NCI-H1417 treated with DMSO at 0.1 percent for 48 hours (cell line): ENCODE measurements at places on chromosomes 13 and 19.

DNA sequence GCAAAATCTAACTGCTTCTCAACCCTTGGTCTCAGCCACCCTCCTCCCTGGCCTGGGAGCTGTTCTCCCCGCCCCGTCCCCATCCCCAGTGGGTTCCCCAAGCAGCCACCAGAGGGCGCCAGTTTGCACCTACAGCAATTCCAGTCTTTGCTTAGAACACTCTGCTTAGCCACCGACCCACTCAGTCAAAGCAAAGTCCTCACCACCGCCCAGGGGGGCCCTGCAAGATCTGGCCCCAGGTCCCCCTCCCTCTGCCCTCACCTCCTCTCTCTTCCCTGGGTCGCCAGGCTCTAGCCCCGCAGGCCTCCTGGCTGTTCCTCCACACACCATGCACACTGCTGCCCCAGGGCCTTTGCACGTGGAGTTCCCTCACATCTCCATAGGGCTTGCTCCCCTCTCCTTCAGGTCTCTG, 12.4 kb downstream of the TMEM143 start:
- DNase-seq = no peak

DNA sequence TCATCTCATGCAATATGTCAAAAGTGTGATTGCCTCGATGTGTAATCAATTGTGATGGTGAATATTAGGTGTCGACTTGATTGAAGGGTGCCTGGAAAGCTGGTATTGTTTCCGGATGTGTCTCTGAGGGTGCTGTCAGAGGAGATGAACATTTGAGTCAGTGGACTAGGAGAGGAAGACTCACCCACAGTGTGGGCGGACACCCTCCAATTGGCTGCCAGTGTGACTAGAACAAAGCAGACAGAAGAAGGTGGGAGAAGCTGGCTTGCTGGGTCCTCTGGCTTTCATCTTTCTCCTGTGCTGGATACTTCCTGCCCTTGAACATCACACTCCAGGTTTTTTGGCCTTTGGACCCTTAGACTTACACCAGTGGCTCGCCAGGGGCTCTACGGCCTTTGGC, 15.5 kb upstream of the CABP5 start:
- no peak for DNase-seq

GRCh38 chr19:57067440-57067839, 52.3 kb upstream of the USP29 start:
- DNase-seq = no peak

GRCh38 chr13:81582381-81582780, 1241.5 kb upstream of the SPRY2 start:
- no peak for DNase-seq

DNA sequence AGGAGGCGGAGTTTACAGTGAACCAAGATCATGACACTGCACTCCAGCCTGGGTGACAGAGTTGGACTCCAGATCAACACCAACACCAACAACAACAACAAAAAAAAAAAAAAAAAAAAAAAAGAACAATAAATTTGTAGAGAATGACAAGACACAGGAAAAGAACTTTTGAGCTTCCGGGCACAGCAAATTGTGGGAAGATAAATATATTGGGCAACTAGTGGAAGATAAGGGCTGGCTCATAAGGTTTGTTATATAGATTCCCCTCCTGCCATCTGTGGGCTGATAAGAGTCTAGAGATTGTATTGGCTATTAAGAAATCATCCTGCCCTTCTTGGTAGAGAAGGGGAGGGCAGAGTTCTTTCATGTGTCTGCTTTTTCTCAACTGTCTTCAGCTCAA, 33.1 kb upstream of the CYP2S1 start:
- DNase-seq = no peak

DNA sequence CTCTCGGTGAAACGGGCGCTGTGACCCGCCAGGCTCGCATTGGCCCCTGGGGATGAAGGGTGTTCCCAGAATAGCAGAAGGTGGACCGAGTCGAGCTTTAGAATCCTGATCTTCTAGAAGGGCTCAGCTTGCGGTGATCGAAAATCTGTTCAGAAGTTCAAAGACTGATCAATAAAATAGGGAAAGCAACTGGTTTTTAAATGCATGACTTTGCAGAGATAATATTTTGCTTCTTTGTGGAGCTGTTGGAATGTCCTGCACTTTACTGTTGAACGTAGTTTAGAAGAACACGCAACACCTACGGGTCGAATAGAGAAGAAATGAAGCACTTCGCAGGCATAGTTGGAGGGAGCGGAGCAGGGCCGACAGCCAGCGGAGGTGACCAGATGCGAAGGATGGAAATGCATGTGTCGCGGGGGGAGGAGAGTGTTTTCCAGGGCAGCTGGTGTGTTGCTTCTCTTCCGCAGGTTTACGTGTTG, 766 bp downstream of the CEBPG start:
- DNase-seq = no peak

DNA sequence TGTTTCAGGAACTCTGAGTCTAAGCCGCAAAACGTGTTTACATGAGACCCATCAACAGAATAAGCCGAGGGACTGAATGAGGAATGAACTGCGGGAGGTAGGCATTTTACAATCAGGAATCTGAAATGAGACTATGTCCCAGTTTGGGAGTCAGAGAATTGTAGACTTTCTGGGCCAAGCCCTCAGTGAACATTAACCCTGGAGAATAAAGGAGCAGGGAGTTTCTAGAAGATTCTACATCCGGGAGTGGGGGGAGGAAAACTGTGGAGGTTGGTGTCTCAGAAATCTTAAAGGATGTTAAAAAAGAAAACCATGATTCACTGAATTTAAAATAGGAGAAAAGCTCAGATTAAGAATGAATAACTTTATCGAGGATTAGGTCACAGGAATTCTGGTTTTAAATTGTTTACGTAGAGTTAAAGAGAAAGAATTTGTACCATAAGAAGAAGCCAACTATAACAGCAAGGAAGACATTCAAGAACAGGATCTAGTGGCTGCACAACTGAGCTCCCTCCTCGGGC, 18.5 kb downstream of the RFX2 start:
- DNase-seq = no peak

DNA sequence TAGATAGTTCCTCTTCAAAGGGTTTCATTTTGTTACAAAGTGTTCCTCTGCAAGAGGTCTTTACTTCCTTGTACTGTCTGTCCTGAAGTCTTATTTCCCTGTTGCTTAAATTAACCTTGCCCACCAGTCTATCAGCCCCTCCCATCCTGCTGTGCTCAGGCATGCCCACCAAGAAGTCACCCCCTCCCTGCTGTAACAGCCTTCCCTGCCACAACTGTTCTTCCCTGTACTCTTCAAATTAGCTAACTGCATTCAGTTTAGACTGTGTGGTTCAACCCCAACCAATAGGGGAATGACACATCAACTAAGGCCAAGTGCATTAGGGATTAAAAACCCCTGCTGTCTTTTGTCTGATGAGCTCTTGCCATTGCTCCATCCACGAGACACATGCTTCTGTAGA, 34.4 kb upstream of the ZNF562 start:
- no peak for DNase-seq

DNA sequence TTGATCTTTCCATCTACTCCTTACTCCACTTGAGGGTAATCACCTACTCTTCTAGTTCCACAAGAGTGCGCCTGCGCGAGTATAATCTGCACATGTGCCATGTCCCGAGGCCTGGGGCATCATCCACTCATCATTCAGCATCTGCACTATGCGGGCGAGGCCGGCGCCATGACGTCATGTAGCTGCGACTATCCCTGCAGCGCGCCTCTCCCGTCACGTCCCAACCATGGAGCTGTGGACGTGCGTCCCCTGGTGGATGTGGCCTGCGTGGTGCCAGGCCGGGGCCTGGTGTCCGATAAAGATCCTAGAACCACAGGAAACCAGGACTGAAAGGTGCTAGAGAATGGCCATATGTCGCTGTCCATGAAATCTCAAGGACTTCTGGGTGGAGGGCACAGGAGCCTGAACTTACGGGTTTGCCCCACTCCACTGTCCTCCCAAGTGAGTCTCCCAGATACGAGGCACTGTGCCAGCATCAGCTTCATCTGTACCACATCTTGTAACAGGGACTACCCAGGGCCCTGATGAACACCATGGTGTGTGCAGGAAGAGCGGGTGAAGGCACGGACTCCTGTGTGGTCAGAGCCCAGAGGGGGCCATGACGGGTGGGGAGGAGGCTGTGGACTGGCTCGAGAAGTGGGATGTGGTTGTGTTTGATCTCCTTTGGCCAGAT, 2.7 kb upstream of the KLK2 start:
- DNase-seq = no peak

DNA sequence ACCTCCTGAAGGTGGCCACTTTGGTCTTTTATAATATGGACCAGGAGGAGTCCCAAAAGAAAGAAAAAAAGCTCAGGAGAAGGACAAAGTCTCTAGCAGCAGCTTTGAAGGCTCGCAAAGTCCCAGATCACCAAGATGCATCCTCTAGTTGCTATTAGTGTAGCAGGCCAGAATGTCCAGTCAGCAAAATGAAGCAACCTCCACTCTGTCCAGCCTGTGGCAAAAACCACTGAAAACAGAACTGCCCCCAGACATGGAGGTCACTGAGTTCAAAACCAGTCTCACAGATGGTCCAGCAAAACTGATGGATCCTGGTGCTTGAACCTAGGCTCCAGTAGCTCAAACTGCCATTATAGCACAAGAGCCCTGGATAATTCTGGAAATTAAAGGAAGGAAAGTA, 10.4 kb downstream of the LILRB4 start:
- DNase-seq = no peak

- no peak for DNase-seq
Observed at GRCh38 chr13:113836768-113837559, 26.9 kb downstream of the GAS6 start.

DNA sequence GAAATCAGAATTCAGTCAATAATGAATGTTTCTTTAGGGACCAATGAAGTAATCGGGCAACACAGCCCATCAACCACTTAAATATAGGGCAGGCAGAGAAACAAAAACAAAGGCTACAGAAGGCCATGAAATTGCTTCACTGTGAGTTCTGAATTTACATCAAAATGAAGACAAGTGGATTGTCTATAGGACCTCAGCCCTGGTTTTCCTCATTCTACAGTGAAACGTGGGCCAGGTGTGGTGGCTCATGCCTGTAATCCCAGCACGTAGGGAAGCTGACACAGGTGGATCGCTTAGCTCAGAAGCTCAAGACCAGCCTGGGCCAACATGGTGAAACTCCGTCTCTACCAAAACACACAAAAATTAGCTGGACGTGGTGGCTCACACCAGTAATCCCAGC, 416.0 kb downstream of the KLF12 start:
- no peak for DNase-seq

DNA sequence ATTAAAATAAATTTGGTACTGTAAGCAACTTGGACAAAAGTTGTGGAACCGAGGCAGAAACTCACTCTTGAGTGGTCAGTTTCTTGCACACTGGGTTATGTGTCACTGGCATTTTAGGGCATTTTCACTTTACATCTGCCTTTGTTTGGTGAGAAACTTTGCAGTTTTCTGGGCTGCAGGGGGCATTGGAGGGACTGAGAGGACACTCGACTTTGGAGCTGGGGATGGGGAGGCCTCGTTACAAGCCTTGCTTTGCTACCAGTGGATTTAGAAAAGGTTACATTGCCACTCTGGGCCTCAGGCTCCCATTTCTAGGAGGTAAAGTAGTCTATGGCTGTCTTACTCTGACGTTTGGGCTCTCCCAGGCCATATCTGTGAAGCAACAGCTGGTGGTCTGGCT, 41.9 kb upstream of the ZNF536 start:
- DNase-seq = no peak

DNA sequence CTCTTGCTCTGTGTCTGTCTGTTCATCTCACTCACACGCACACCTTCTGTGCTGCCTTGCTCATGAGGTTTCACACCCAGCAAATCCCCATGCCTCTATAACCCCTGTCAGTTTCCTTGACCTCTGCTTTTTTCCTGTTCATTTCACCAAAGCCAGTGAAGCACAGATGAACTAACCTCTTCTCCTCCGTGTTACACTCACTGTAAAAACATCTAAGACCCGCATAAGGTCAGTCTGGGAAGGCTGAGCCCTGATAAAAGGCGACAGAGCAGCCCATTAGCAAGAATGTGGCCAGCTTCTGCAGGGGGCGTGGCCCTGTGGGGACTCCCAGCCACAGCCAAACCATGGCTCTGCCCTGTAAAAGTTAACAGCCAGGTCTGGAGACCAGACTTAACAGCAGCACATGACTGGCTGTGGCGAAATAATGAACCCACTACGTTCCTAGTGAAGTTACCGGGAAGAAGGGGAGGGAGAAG, 42.8 kb upstream of the NPAS1 start:
- DNase-seq = no peak

GRCh38 chr19:46487178-46487801, 8.4 kb downstream of the PNMA8B start:
- DNase-seq = no peak

- no peak for DNase-seq
Observed at GRCh38 chr19:7251494-7251893, 42.7 kb downstream of the INSR start.

GRCh38 chr19:14381689-14382474, 638 bp downstream of the ADGRE5 start:
- no peak for DNase-seq

GRCh38 chr19:46925548-46925950, 64.8 kb downstream of the ARHGAP35 start:
- no peak for DNase-seq

GRCh38 chr19:41299755-41300089, 10.2 kb upstream of the CCDC97 start:
- no peak for DNase-seq

GRCh38 chr19:3459089-3459881, 21.0 kb downstream of the SMIM24 start:
- no peak for DNase-seq

DNA sequence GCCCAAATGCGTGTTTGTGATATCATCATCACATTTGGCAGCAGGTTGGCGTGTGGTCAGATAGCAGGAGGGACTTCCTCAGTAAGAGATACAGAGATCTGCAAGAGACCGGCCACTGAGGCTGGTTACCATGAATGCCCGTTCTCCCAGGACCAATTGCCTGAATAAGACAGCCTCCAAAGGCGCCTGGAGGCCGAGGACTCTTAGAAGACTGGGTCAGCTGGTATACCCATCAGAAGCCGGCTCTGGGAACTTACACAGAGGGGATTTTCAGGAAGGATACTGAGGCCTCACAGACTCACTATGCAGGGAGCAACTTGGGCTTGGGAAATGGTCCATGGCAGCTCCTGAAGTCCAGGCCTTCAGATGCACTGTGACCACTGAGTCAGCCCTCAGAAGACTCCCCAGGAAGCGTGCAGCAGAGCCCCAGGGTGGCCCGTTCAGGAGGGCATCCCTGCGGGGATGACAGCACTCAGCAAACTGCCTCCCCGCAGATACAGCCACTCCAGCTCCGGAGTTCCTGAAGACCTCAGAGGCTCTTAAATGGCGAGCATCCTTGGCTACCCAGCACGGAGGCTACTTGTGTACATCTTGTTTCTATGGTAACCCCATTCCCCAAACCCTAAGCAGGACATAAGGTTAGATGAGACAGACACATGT, 26.4 kb upstream of the VSTM2B start:
- no peak for DNase-seq

DNA sequence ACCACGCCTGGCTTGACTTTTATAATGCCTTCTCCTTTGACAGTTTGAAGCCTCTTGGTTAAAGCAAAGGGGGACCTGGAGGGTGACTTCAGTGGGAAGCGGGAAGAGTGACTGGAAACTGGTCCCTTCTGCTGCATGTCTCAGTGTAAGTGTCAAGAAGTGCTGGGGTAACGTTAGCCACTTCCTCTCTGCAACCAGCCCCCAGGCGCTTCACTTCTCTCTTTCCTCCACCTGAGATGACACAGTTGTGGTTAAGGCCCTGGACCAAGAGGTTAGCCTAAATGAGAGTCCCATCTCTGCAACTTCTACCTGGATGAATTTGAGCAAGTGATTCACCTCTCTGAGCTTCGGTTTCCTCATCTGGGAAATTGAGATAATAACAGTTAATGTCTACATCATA, 16.3 kb downstream of the LEUTX start:
- DNase-seq = no peak
